Cardiac muscle cell (in vitro differentiated cells and primary cell): ENCODE measurements at places on chromosomes 6 and 20. TPM values are rescaled to one million over a fixed set of nuclear protein-coding genes. Genes with fewer than 3 reads are reported as not detected.

Gene DYNLT2
- total RNA-seq: 1.9 and 2.9 TPM in 2 replicates

Gene PRRT1
- total RNA-seq: 0.78 and 4.4 TPM in 2 replicates

Gene PCNA
- total RNA-seq: 46.6 and 113 TPM in 2 replicates

Gene PDE7B
- total RNA-seq: 0.04 and 0.60 TPM in 2 replicates

Gene STK4
- total RNA-seq: 9.7 and 16.0 TPM in 2 replicates

Gene ANKRD60
- not detected in 2 replicates for total RNA-seq

Gene SPDEF
- 0.42 and 1.1 TPM in 2 replicates for total RNA-seq

Gene AFG1L
- total RNA-seq: 3.1 and 8.8 TPM in 2 replicates

Gene CGA
- 0.53 TPM in 1 of 2 replicates, not detected in the other for total RNA-seq

Gene CST2
- total RNA-seq: not detected in 2 replicates

Gene CUL7
- total RNA-seq: 43.5 and 65.8 TPM in 2 replicates

Gene CBLN4
- total RNA-seq: not detected in 2 replicates

- no peak for DNase-seq
Measured at GRCh38 chr6:62980724-62981123, 230.5 kb upstream of the FKBP1C start.

GRCh38 chr6:42369568-42369967 is 82.2 kb downstream of the TRERF1 start:
- no peak for DNase-seq

DNA sequence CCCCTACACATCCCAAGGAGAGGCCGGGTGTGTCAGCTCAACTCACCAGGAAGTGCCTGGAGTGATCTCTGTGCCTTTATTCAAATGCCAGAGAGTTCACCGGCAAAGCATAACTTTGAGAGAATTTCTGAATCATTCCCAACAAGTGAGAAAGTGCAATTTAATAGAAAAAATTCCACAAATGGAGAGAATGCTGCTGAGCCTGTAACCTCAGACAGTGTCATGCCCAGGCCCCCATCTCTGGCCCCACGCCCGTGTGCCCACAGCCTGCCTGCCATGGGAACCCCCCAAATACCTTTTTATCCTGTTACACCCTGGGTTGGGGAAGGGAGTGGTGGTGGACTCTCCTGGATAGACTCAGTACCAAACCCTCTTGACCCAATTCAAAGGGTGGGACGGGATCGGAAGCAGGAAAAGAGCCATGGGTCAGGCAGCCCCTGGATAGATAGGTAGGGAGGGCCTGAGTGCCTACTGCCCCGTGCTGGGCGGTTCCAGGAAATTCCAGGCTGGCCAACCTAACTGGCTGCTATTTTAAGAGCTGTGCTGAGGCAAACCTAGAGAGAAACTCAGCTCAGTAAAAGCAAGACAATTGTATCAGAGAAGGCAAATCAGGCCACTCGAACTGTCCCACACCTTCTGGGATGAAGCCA is 179.0 kb upstream of the FOXA2 start:
- DNase-seq: peak; percentile 53

DNA sequence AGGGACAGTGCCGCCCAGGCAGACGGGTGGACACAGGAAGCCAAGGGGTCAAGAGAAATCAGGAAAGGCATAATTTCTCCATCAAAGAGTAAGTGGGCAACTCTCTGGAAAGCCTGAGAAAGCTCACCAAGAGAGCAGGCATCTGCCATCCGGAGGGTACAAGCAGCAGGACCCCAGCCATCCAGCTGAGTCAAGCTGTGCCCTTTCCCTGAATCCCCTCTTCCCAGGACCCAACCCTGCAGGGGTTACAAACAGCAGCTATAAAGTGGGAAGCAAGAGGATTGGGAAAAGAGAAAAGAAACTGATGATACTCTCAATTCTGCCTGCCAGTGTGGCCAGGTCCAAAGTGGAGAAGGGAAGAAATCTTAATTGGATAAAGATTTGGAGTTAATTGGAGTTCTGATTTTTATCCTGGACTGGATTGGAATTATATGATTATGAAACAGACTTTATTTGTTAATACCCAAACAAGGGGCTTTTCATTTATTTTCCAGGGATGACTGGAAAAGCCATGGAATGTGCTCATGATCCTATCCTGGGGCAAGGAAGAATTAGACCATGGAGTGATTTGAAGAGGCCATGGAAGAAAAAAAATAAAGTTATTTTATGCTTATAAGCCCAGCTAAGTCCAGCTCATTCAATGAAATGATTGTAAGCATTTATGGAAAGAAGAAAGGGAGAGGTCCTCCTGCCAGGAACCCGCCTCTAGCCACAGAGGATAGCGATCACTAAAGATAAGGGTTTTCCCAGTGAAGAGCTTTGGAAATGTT is 34.9 kb downstream of the NHLRC1 start:
- no peak for DNase-seq

DNA sequence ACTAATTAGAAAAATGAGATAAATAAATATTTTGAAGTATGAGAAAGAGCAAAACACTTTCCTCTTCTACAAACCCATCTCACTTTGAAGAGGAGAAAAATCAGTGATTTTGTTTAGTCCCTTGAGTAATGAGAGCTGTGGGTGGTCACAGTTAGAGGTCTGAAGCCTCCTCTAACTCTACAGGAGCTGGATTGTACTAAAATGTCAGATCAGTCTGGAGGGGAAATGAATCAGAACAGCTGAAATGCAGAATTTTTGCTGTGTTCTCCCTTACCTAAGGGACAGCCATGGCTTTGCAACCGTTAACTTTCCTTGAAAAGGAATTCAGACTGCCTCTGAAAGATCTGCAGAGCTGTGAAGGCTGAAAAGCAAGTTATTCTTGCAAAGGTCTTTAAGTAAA is 11.4 kb upstream of the RFPL4B start:
- no peak for DNase-seq

DNA sequence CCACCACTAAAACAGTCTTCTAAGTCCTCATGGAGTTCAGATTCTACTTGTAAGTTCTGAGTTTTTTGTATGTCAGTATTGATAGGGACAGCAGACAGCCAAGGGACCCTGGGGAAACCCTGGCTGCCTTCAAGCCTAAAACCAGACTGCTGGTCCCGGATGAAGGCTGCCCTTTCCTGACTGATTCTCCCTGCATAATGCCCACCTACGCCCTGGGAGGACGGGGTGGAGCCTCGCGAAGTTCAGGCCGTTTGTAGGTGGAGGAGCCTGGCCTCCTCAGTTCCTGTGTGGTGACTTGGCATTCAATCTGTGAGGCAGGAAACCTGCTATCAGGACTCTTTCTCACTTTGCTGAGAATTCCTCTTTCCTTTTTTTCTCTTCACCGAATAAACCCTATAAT is 120.3 kb upstream of the LGSN start:
- no peak for DNase-seq

DNA sequence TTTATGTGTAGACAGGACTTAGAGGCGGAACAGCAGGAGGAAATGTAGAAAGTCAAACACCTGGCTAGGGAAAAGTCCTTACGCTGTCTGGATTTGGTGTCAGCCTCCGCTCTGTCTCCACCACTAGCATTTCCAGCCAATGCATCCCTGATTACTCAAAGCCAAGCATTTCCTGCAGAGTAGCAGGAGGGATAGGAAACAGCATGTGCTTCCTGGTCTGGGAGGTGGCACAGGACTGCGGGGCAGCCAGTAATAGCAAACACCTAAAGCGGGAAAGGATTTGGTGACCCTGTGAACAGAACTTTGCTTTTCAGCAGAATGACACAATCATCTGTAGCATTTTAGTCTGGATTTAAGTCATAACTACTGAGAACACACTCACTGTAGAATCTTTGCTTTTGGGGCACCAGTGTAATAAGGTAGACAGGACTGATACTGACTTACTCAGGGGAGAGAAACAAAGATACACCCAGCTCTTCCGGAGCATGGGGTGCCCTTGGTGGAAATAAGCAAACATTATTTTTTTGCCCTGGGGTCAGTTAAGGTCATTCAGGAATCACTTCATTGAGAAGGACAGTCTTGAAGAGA is 133.3 kb upstream of the AHI1 start:
- DNase-seq: no peak

DNA sequence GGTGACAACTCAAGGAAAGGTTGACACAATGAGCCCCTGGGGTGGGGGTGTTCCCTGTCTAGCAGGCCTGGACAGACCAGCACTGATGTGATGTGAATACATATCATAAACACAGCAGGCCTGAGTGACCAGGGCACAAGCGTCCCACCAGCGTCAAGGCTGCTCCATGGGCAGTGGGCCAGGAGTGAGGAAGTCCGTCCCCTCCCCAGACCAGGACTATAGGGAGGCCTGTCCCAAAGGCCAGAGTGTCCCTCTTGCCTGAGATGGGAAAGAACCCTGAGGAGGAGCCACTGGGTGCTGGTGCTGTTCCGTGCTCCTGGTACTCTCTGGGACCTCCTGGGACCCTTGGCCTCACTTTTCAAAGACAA is 44.6 kb downstream of the RRBP1 start:
- DNase-seq: no peak

DNA sequence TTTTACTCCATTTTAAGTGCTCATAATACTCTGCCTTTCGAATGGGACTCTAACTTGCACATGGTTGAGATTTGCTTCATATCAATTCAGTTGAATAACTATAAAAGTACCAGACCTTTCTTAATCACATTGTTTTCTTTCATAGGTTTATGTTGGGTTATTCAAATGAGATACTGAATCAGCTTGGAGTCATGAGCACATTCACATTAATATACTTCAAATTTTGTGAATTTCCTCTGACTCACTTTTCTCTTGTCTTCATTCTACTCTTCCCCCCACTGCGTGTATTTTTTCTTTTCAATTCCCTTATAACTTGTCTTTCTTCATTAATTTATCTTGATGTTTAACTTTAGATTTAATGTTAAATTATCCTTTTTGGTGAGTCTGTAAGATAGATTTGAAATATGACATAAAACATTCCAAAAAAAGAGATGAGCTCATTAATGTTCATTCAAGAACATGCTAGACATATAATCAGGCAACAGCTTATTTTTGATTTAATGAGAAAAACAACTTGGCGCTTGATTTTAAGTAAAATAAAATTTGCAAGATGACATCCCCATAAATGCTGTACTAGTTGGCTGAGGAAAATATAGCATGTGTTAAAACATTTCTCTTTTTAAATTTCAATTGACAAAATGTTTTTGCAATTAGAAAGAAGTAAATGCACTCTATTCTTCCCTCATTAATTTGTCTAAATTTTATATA is 736.0 kb downstream of the CD109 start:
- DNase-seq: no peak

GRCh38 chr6:48757661-48758060 is 646.7 kb upstream of the PTCHD4 start:
- DNase-seq: no peak

DNA sequence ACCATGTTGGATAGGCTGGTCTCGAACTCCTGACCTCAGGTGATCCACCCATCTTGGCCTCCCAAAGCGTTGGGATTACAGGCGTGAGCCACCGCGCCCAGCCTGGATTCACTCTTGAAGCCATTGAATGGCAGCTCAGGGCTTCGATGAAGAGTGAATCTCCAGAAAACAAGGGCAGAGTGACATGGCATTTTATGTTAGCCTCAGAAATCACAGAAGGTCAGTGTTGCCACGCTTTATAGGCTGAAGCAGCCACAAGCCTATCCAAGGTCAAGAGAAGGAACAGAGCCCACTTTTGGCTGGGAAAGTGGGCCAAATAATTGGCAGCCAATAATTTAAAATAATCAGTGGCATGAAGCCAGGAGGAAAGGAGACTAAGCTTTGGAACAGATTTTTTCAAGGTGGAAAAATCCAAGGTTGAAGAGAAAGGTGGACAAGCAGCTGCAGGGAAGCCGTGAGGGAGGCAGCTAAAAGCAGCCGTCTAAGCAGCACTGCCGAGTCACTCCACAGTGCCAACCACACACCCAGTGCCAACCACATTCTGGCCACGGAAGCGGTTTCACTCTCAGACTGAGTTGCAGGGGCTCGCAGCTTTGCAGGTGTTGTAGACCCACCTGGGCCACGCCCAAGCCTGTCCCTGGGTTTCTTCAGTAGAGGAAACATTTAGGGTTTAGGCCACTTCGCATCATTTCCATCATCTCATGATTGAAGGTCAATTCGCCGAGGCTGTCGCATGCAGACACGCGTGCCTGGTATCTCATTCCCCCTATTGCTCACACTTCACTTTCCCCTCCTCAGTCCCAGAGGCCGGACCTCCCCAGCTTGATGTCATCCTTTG is 17.4 kb upstream of the AVP start:
- DNase-seq: no peak

GRCh38 chr6:66127061-66127460 is 420.0 kb upstream of the EYS start:
- no peak for DNase-seq

- DNase-seq: no peak
Measured at GRCh38 chr6:72035966-72036365, 149.6 kb downstream of the RIMS1 start.

GRCh38 chr6:87350516-87350915 is 5.9 kb downstream of the C6orf163 start:
- no peak for DNase-seq

- DNase-seq: no peak
Measured at GRCh38 chr6:22279427-22279826, 17.4 kb downstream of the PRL start.

DNA sequence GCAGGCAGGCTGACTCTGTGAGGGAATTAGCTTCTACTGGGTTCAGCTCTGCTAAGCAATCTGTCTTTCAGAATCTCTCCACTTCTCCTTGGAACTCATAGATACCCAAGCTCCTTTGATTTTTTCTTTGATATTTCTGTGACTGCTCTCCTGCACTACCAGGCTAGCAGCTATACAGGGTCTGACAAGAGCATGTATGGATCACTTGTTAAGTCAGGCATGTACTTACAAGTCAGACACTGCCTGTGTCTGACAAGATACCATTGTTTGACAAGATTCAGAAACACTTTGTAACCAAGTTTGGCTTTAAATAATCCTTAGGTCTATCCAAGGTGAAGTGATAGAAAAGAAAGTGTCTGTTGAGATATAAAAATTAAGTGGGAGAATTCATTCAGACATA is 79.5 kb downstream of the SESN1 start:
- no peak for DNase-seq

DNA sequence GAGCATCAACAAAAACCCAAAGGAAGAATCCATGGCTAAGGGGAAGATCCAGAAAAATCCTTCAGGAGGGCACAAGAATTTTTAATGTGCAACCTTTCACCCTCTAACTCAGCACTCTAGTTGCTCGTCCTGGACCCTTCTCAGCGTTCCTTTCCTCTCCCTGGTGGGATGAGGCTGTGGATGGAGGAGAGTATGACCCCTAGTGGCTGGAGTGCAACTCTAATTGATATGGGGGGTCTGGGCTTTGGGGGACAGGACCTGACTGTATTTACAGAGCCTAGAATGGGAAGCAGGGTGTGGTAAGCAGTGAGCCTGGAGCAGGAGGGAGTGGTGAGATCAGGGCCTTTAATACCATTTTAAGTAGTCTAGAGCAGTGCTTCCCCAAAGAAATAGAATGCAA is 83.9 kb upstream of the CEP85L start:
- DNase-seq: peak; percentile 35
